Activated naive CD4-positive, alpha-beta T cell (primary cell): ENCODE measurements at places on chromosomes 6 and 20.

- no peak for DNase-seq
Observed at GRCh38 chr6:39223555-39223954, 5.7 kb downstream of the KCNK5 start.

- DNase-seq = no peak
Observed at GRCh38 chr20:37850724-37851355, 52.1 kb upstream of the VSTM2L start.

- no peak for DNase-seq
Observed at GRCh38 chr6:37495244-37495934, 4.3 kb downstream of the CCDC167 start.

DNA sequence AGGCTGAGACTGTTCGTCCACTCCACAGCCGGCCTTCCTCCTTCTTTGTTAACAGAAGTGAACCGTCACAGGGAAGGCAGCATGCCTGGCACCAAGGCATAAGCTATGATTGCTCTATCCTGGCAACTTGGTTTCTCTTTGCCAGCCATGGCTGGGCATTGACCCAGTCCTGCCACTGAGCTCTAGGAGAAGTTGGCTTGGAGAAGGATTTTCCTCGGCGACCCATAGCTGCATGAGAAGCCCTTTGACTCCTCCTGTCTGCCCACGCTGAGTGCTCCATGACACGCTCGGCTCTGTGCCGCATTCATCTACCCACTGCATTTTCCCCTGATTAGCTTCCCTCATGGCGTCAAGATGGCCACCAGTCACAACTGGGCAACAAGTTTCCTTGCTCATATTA, 111.8 kb upstream of the EXOC2 start:
- no peak for DNase-seq

- DNase-seq = no peak
Observed at GRCh38 chr6:3751077-3751729, at the start of gene PXDC1. Gene PXDC1 (minus strand): TSS chr6:3751713. CDS start chr6:3751531, 182 bp downstream.

GRCh38 chr6:100415768-100416167, 49.0 kb downstream of the SIM1 start:
- DNase-seq = no peak

DNA sequence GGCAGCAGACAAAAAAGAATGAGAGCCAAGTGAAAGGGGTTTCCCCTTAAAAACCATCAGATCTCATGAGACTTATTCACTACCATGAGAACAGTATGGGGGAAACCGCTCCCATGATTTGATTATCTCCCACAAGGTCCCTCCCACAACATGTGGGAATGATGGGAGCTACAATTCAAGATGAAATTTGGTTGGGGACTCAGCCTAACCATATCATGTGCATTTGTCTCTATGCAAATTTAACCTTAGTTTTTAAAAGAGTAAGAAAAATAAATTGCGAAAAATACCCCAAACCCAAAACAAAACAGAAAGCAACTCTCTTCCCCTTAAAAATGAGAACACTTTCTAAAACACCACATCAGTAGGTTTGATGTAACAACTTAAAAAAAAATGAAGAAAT, 22.6 kb upstream of the GPR6 start:
- DNase-seq = no peak

DNA sequence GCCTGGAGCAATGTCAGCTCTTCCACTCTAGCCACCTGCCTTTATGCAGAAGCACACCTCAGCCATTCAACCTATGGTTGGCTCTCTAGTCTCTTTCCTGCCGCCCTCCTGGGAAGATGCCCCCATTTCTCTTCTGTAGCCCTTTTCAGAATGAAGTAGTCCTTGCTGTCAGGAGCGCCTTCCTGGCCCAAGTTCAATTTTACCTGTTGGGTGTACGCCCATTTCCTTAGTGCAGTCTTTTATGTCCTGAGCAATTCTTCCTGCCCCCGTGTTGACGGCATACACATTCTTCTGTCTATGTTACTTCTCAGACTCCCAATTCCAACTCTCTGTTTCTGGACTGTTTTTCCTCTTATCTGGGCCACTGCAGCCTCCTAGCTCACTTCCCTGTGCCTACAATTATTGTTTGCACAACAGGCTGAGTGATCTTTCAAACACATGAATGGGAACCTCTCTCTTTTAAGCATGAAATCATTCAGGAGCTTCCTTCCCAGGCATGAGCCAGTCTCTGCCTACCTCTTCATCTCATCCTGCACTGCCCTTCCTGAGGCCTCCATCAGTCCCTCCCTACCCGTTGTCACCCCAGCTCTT, 389.2 kb downstream of the CD83 start:
- no peak for DNase-seq

GRCh38 chr6:15351631-15352030, 105.8 kb downstream of the JARID2 start:
- no peak for DNase-seq

- no peak for DNase-seq
Observed at GRCh38 chr6:8468552-8469356, 33.4 kb upstream of the SLC35B3 start.

DNA sequence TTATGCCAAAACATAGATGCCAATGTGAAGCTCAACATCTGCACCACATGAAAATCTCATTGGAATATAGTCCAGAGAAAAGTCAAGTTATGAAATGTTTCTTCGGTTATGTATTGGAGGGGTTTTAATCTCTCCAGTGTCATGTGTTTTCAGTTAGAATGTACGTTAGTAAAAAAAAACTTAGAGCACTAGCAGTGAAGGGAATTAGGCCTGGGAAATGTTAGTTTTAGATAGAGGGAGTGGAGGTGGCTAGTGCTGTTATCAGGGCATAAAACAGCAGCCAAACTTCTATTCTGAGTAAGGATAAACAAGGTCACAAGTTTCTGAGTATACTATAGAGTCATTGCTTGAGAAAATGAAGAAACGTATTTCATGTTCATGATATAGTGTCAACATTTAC, 42.9 kb downstream of the HDGFL1 start:
- no peak for DNase-seq

DNA sequence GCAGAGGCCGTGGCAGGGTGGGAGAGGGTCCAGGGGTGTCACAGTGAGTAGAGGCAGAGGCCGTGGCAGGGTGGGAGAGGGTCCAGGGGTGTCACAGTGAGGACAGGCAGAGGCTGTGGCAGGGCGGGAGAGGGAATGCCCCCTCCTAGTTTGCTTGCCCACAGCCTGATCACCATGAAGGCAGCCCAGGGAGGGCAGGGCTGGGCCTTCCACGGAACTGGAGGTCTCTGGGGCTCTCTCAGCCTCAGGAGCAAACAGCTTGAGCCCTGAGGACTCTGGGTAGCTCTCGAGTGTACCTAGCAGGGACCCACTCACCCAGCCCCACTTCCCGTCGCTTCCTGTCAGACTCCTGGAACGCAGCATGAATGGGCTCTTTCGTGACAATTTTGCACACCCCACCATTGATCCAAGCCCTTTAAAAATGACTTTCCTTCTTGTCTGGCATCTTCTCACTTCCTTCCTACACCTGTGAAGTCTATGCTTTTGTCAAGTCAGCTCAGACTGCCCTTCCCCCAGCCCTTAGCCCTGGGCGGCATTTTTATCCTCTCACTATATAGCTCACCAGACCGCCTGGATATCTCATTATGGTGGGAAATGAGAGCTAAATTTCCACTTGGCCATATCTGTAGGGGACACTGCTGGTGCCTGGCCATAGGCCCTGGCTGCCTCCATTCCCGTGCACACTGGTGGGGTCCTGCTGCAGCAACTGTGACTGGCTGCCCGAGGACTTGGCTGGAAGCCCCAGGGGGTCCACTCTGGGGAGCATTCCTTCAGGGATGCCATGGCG, 140.3 kb downstream of the CDC5L start:
- DNase-seq = no peak

DNA sequence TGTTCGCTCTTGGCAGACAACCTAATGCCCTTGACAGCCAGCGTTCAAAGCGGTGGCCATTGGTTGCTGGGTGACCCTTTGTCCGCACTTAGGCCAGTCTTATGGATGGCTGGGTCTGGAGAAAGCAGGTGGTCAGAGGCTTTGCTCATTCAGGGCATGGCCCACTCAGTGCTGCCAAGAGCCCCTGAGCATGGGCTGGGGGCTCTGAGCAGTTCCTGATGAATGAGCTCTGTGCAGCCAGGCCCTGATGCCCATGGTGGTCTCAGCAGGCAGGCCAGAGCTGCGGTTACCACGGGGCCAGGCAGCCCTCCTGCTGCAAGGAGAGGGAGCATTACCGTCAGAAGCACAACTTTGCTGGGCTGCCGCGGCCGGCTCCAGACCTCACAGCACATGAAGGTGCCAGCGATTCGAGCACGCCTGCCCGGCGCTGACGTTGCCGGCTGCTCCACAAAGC, 36.3 kb downstream of the CDH4 start:
- no peak for DNase-seq

DNA sequence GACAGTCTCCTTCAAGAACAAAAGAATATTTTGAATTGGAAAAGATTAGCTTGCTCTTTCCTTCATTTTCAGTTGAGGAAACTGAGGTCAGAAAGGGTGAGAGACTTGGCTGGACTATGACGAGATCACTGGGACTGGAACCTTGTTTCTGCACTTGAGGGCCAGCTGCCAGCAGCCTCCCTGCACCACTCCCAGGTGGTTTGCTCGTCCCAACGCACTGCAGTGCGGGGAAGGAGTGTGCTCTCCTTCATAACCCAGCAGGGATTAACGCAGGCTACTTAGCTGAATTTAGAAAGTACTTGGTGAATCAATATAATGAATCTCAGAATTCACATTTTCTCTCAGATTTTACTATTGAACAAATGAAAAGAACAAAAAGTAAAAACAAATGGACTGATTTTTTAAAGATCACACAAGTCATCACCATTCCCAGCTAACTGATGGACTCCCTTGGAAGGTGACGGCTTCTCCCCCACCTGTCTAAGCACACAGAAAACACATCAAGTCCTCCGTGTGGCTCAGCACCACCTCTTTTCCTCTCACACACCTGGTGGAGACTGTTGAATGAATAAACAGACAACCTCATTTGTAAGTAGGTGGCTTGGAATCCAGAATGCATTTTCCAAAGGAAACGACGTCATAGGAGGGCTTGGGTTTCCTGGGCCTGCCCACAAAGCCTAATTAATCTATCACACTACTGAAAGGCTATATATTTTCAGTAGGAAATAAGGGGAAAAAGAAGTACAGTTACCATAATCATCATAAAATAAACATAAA, 121.0 kb downstream of the QRSL1 start:
- no peak for DNase-seq

- DNase-seq = no peak
Observed at GRCh38 chr6:130670142-130670541, 157.1 kb upstream of the SMLR1 start.

GRCh38 chr6:14178083-14178445, 60.5 kb downstream of the CD83 start:
- no peak for DNase-seq

- DNase-seq = peak; percentile 38
Observed at GRCh38 chr6:17705428-17705777, 1.3 kb downstream of the NUP153 start.

- DNase-seq = no peak
Observed at GRCh38 chr20:64099086-64099786, 8.1 kb downstream of the NPBWR2 start.

GRCh38 chr6:23584134-23584763, 541.8 kb upstream of the NRSN1 start:
- no peak for DNase-seq

DNA sequence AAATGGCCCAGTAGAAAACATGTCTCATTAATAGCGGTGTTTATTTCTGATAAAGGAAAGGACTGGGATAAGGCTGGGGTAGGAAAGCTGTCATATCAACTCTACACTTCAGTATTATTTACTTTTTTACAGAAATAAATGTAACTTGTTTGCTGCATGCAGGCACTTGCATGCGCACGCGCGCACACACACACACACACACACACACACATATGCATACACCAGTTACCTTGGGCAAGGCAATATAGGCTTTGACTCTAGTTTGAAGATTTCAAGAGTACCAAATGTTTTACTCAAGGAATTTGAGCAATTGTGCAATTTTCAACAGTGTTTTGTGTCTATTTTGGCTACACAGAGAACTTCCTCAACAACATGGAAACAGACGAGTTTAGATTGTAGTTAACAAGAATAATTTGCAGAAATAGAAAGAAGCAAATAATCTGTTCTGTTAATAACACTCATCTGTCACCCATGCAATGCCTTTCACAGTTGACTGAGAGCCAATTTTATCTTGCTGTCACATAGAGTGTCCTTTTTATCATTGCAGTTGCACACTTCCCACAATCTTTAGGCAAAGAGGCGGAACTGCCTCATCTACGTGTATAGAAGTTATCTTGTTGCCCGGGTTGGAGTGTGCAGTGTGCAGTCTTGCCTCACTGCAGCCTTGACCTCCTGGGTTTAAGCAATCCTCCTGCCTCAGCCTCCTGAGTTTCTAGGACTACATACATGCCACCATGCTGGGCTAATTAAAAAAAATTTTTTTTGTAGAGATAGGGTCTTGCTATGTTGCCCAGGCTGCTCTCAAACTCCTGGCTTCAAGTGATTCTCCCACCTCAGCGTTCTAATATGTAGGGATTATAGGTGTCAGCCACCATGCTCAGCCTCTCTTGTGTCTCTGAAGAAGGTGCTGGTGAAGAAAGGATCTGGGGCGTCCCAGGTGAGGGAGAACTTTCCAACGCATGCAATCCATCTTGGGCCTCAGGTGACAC, 74.8 kb upstream of the SHLD1 start:
- no peak for DNase-seq

DNA sequence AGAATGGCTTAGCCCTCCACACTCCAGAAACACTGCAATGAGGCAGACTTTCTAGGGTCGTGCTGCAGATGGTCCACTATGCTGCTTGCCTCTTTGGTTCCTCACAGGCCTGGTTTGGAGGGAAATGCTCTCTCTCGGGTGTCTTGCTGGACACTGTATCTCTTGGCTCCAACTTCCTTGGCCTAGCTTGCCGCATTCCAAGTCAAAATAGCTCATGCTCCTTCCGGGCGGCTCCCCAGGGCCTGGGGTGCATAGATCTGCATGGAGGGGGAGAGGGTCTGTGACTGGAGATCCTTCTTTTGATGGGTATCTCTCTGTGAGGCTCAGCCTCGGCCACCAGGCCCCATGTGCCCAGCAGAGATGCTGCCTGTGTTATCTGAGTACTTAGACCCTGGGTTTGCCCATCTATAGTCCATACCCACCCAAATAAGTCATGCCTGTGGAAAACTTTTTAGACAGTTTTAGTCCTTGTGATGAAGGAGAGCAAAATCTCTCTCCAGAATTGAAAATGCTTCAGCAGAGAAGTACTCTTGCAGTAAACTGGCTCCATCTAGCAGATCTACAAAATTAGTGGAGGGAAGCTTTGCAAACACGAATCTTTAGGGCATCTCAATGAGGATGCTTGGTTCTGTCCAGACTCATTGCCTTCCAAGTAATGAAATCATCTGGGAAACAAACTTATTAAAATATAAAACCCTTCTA, 264.1 kb upstream of the RIN2 start:
- DNase-seq = no peak

DNA sequence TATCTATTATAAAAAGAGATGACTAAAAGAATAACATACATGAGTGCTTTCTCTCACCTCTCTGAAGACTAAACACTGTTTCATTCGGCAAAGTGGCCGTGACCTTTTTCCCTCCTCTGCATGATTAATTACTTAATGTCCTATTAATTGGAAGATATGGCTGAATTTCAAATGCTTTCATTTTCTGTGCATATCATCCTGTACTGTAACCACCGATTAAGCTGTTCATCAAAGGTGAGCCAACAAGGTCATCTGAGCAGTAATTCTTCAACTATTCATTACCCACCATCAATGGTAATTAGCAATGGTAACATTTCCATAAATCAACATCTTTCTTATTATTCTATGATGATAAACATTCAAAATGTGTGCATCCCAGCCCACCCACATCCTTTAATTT, 125.2 kb downstream of the PTPRK start:
- DNase-seq = no peak

GRCh38 chr6:50025258-50025657, 3.5 kb upstream of the DEFB110 start:
- no peak for DNase-seq

GRCh38 chr6:11665604-11666326, 112.8 kb downstream of the ADTRP start:
- DNase-seq = no peak
